ENCODE measurements at places on chromosomes 2 and 18.
A peak's percentile ranks its signal among the peaks of the same experiment; 100 is the strongest.

DNA sequence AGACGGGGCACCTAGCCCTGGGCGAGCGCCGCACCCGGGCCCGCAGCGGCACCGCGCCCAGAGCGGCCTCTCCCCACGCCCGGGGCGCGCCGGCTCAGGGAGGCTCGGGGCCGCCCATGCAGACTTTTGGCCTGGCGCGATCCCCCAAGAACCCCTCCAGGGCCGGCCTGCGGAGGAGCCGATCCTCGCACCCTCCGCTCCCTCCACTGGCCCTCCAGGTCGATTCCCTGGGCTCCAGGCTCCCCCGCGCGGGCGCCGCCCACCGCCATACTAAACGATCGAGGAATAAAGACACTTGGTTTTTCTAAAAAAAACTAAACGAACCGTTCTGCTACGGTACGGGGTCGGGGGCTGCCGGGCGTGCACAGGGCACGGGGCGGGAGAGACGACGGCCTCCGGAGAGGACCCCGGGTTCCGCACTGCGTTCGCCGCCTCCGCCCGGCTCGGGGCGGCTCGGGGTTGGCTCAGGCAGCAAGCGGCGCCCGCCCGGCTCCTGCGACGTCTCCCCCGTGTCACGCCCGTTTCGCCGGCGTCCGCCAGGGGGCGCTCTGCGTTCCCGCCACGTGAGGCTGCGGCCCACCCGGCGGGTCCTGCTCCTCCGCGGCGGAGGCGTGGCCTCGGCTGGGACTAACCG lies 365 bp upstream of the KHK start:
- DNase-seq, result no peak

- DNase-seq, result no peak
These were observed 638 bp upstream of the ADD2 start for GRCh38 chr2:70768590-70769085.

DNA sequence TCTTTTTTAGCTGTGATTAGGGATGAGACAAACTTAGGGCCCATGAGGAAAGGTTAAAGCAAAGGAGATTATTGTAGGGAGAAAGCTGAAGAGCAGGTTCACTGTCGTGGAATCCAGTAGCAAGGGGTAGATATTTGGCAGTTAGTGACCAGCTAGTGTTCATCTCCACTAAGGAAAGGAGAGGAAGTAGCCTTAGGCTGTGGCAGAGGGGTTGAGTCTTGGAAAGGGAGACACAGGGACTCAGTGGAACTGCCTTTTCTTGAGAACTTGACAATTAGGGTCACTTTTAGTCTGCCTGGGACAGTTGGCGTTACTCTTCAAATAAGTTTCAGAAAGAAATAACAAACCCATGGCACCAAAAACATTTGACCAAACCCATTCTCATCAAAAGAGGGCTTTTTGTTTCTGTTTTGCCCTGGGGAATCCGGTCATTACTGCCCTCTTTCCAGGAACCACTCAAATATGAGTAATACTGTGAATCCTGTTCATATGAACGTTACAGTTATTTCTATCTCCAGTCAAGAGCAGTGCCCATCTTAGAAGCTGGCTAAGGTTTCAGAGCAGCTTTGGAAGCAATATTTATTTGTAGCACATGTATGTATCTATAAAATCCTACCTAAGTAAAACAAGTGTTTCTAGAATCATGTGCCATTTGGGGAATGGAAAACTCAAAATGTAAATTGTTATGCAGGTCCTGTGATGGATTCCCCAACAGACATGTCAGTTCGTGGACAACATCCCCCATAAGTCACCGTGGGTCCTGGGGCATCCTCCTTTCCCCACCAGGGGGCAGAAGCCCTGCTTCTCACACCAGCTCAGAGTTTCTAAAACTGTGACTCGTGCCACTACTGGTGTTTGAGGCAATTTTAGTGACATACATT lies 77.3 kb upstream of the PHLPP1 start:
- DNase-seq, result no peak

GRCh38 chr2:109549016-109549590 lies 64.7 kb downstream of the SEPTIN10 start:
- no peak for DNase-seq

- DNase-seq, result no peak
These were observed 26.2 kb downstream of the CYRIA start for GRCh38 chr2:16639431-16639830.

DNA sequence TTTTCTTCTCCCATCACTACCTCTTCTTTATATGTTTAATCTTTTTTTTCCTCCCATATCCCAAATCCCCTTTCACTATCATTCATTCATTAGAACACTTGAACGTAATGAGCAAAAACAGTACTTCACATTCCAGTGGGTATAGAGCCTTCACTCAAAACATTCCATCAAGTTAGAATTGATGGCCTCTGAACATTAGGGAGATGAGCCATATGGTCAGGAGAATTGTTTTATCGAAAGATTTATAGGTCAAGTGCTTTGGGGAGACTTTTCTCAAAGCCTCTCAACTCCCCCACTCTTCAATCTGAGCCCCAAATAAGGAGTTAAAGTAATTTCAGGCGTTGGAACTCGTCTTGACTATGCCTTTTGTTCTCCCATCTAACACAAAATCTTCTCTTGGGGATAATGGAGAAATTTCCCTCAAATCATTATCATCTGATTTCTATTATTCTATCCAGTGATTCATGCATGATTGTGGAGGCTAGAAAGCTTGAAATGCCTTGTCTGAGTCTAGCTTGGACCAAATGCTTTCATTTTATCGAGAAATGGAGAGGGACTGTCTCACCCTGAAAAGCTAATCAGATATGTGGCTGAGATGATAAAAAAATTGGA lies 79.2 kb downstream of the KIAA2012 start:
- DNase-seq, result no peak

GRCh38 chr2:9830685-9831410 lies 12.4 kb upstream of the TAF1B start:
- no peak for DNase-seq

GRCh38 chr18:72674710-72675109 lies 130.6 kb upstream of the CBLN2 start:
- DNase-seq, result no peak

DNA sequence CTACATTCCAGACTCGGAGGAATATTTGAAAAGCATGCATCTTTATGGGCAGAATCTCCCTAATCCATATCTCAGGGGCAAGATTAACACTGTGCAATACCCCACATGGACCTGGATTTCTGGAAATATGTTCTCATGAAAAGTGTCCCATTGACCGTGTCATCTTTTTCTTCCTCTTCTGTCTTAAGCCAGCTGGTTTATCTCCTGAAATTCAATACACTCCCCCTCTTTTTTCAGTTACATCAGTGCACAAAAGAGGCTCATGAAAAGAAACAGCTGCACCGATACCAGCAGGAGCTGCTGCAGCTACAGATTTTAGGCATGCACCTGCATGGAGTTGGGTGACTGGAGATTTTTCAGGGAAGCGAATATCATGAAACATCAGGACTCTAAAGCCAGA lies 117.2 kb downstream of the SLC4A3 start:
- DNase-seq, result no peak

GRCh38 chr2:127560931-127561280 lies 25.4 kb downstream of the MYO7B start:
- no peak for DNase-seq

DNA sequence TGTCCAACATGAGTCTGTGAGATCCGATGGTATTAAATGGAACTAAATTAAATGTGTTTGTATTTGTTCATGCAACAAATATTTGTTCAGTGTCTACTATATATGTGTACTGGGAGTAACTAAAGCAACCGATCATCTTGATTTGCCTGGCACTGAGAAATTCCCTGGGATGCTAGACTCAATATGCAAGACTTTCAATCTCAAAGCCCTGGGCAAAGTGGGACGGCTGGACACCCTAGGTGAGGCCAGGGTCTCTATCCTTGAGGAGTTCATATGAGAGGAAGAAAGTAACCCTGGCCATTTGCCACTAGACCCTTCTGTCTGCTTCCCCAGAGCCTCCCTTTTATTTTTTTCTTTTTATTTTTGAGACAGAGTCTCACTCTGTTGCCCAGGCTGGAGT lies 44.0 kb upstream of the HPCAL1 start:
- DNase-seq, result no peak

DNA sequence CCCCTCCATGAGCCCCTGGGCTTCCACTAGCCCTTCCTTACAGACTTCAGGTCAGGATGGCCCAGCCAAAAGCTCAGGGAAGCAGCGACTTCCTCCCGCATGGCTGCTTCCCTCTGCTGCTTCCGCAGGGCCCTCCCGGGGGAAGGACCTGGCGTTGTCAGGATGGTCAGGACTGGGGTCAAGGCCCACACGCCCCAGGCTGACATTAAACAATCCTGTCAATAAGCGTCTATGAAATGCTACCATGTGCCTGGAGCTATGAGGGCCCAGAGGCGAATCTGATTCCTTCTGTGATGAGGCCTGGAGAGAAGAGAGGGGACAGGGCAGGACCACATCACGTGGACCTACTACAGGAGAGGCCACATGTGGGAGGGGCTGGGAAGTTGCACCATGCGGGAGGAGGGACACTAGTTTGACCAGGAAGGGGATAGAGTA lies 17.3 kb downstream of the CYS1 start:
- no peak for DNase-seq

DNA sequence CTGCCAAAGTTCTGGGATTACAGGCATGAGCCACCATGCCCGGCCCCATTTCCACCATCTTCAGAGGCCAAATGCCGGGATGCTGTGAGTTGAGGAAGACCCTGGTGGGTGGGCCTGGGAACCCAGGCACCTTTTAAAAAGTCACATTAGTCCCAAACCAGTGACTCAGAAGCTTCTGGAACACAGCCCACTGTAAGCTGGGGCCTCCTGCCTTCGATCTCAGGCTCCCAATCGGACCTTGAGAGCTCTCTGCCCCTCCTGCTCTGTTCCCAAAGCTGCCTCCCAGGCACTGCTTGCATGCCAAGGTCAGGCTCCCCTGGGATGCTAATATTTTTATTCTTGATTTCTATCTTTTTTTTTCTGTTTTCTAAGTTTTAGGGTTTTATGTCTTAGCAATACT lies 4.2 kb downstream of the ADCY3 start:
- DNase-seq, result no peak

GRCh38 chr2:231318436-231318835 lies 77.1 kb upstream of the B3GNT7 start:
- DNase-seq, result no peak

DNA sequence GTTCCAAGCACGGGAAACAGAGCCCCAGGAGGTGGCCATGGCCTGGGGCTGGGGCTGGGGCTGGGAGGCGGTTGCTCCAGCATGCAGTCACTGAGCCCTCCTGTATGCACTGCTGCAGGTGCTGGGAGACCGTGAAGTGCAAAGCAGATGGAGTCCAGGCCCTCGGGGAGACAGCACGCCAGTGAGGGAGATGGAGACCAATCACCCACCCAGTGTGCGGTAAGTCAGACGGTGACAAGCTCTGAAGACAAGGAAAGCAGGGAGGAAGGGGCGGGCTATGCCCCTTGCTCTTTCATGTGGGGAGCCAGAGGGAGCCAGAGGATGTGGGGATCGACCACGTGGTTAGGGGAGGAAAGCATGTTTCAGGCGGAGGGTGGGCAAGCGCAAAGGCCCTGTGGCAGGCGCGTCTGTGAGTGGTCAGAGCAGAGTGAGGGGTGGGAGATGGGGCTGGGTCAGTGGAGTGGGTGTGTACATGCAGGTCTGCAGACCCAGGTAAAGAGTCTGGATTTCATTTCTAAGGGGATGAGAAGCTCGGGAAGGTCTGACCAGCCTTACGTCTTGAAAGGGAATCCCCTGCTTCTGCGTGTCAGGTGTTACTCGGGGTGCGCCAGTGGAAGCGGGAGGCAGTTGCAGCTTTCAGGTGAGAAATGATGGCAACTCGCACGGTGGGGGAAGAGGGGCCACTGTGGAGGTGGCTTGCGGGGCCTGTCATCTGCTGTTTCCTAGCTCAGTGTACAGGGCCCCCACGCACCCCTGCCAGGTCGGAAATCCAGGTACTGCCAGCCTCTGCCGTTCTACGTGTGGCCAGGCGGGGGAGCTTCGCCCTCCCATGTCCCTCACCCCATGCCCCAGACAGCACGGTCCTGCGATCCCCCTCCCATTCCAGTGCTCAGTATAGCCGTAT lies 19.4 kb downstream of the RRM2 start:
- DNase-seq, result no peak

DNA sequence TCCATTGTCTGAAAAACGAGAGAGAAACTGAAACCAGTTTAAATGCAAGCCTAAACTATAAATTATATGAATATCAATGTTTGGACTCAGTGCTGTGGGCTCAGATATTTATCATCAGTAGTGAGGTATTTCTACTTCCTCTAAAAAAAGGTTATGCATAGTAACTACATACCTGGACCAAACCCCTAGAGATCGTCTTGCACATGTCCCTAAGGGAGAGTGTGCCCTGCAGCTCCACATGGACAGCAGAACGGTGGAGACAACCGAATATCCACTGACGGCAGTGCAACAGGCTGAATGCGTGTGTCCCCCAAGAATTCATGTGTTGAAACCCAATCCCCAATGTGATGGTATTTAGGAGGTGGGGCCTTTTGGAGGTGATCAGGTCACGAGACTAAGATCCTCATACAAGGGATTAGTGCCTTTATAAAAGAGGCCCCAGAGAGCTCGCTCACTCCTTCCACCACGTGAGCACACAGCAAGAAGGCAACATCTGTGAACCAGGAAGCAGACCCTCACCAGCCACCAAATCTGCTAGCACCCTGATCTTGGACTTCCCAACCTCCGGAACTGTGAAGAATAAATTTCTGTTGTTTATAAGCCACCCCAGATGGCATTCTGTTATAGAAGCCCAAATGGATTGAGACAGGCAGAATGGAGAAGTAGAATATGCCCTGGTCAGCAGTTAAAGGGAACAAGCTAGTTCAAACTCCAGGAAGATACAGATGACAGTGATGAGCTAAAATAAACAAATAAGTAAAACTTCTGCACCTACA lies 208.4 kb downstream of the ANAPC1 start:
- DNase-seq, result no peak

- DNase-seq, result no peak
These were observed 109.5 kb downstream of the CDC42EP3 start for GRCh38 chr2:37561615-37562569.

DNA sequence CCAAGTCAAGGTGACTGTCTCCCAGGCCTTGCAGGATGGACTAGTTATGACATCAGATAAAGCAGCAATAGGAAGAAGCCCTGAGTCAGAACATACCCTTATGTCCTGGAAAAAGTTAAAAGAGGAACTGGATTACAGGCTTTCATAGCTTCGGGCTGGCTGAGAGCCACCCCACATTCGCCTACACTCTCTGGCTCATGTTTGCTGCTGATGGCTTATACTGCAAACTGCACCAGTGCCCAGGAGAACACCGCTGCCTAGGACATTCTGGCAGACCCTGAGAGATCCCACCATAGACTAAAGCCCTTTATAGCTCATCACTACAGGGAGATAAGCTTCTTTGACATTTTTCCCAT lies 20.3 kb downstream of the SLC8A1 start:
- DNase-seq, result peak; percentile 57

- no peak for DNase-seq
These were observed 54.1 kb upstream of the CAVIN2 start for GRCh38 chr2:191901031-191901430.

GRCh38 chr2:237405006-237405559 lies 8.9 kb downstream of the COL6A3 start:
- DNase-seq, result peak; percentile 63

- no peak for DNase-seq
These were observed 254.2 kb downstream of the RIT2 start for GRCh38 chr18:42861271-42861670.

GRCh38 chr2:172216477-172216876 lies 113.8 kb upstream of the DLX2 start:
- DNase-seq, result no peak

- no peak for DNase-seq
These were observed 24.8 kb downstream of the LONRF2 start for GRCh38 chr2:100297511-100297910.

Measured in HFF-Myc (cell line).